ENCODE measurements at places on chromosomes 4 and X.
A peak's percentile ranks its signal among the peaks of the same experiment; 100 is the strongest.

DNA sequence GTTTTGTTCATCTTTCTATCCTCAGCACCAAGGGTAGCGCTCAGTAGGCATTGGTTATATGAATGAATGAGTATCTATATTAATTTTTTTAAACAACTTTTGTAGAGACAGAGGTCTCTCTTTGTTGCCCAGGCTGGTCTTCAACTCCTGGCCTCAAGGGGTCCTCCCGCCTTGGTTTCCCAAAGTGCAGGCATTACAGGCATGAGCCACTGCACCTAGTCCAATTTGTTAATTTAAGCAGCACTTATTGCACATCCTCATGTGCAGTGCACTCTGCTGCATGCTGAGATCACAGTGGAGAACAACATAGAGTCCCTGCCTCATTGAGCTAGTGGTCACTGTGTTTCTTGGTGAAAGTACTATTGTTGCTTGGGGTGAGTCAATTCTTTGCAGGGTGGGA is 94.4 kb downstream of the NHSL2 start:
- DNase-seq, result no peak

DNA sequence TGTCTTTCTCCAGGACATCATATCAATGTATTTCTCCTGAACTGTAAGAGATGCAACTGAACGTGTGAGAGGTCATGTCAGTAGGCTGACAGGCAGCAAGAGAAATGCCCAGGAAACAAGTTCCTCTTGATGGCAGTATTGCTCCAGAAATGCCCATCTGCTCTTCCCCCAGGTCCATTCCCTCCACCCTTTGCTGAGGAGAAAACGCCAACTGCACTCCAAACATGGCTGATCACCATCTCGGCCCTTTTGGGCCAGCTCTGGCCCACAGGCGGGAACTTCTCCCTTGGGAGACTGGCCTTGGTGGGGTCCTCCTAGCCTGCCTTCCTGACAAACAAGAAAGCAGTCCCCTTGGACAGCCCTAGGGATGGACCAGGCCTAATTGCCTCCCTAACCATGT is 276.5 kb upstream of the AGTR2 start:
- DNase-seq, result peak; percentile 27

DNA sequence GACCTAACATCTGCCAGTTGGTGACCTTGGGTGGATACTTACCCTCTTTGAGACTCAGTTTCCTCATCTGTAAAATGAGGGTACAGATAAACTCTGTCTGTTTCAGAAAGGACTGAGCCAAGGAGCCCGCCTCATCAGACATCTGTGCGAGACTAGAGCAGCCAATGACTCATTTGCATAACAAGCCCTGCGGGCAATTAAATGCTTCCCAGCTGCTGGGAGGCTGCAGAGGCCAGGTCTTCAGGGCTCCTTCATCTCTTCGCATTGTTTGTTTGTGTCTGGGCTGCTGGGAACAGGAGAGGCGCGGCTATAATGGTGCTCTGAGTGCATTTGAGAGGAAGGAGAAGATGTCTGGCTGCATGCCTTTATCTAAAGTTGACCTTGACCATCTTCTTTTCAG is 85.0 kb downstream of the ADRA2C start:
- no peak for DNase-seq

GRCh38 chr4:81356621-81357020 is 115.1 kb downstream of the RASGEF1B start:
- DNase-seq, result no peak

- DNase-seq, result no peak
Observed at GRCh38 chr4:64200001-64200555, 209.2 kb downstream of the TECRL start.

GRCh38 chrX:49951524-49952193 is 29.3 kb downstream of the CLCN5 start:
- no peak for DNase-seq
